ENCODE measurements at places on chromosomes 13 and 19.

GRCh38 chr19:2555422-2556220 is 79.7 kb downstream of the GADD45B start:
- no peak for DNase-seq

DNA sequence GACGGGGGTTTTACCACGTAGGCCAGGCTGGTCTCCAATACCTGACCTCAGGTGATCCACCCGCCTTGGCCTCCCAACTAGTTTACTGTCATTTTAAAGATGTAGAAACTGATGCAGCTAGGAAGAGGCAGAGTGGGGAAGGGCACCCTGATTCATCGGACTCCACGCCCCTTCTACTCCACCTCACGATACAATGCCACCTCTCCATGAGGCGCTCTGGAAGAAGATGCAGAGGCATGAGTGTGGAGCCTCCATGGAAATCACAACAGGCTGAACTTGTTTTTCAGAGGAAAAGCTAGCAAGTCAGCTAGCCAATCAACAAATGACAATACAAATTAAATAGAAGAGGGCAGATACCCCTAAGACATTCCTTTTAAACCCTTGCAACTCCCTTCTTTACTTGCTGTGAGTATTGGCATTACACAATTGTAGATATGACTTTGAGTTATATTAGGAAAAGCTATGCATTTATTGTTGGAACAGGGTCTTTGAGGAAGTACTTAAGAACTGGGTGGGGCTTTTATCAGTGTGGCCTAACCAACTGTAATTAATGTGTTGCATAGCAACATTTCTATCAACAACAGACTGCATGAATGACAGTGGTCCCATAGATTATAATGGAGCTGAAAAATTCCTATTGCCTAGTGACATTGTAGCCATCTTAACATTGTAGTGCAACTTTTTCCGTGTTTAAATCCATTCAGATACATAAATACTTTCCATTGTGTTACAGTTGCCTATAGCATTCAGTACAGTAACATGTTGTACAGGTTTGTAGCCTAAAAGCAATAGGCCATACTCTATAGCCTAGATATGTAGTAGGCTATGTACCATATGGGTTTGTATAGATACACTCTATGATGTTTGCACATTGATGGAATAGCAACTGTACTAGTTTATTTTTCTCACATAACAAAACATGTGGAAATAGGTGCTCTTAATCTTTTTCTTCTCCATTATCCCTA is 17.6 kb downstream of the WDFY2 start:
- DNase-seq, result no peak

DNA sequence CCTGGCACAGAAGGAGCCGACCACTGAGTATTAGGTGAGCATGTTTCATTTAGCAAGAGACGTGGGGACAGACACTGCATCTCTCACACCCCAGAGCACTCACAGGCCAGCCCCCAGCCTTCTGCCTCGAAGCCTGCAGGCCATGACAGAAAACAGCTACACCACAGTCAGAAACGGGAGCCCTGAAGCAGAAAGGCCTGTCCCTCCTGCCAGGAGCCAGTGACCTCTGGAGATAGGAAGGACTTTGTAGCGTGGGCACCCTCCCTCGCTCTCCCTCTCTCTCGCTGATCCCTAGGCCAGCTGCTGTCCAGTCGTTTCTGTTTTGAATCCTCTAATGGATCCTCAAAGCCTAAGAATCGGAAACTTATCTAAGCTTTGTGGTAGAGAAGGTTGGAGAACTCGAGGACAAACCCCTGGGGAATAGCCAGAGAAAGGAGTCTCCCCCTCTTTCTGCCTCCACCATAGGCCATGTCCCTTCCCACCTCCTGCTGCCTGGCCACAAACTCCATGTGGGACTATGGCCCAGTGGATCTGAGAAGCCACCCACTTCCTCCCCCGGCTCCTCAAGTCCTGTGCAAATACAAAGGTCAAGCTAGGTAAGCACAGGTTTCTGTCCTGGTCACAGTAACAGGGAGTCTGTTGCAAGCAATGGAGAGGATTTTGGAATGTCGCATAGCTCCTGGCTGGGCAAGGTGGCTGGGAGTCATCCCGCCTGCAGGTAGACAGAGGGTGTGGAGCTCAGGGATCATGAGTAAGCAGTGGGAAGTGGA is 95.1 kb downstream of the NUFIP1 start:
- no peak for DNase-seq

DNA sequence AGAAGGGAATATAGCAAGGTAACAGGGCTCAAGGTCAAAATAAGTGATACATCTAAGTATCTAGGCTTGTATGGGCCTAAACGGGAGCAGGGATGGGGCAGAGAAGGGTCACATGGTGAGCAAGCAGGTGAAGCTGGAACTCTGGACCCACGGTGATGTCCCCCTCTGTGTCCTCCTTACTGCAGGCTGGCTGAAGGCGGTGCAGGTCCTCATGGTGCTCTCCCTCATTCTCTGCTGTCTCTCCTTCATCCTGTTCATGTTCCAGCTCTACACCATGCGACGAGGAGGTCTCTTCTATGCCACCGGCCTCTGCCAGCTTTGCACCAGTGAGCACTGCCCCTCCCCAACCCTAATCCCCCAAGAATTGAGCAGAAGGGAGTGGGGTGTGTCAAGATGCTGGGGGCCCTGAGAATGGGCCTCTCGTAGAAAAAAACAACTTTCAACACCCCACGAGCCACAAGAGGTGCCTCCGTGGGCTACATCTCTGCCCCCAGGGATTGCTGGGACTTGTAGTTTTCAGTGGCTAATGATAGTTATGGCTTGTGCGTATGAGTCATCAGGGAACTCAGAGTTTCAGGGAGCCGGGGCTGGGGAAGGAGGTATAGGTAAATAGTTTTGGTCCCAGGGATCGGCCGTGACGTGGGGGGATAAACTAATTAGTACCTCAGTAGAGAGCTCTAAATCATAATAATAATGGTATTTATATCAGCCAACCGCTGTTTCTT is 4.0 kb downstream of the EMP3 start:
- no peak for DNase-seq

GRCh38 chr19:38944981-38945506 is 14.3 kb downstream of the MRPS12 start:
- DNase-seq, result no peak
